ENCODE measurements at places on chromosomes 2 and 18.

DNA sequence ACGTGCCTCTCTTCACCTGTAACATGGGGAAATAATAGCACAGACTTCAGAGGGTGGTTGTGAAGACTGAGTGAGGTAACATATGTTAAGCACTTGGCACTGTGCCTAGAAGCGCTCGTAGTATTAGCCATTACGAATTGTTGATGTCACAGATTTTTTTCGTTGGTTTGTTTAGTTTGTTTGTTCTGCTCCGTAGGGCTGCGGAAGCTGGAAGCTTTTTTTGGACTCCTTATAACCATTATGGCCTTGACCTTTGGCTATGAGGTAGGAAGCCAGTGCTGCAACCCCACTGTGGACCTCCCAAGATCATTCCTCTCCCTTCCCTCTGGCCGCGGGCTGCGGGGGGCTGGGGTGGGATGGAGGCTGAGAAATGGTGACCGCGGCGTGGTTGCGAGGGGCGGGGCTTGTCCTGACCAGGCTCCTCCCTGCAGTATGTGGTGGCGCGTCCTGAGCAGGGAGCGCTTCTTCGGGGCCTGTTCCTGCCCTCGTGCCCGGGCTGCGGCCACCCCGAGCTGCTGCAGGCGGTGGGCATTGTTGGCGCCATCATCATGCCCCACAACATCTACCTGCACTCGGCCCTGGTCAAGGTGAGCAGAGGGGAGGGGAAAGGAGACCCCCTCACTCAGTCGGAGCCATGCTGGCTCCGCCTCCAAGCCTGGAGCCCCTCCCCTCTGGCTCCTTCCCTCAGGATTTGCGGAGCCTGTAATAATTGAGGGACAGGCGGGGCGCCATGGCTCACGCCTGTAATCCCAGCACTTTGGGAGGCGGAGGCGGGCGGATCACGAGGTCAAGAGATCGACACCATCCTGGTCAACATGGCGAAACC, 5.5 kb downstream of the SLC11A1 start:
- DNase-seq: peak; percentile 67

DNA sequence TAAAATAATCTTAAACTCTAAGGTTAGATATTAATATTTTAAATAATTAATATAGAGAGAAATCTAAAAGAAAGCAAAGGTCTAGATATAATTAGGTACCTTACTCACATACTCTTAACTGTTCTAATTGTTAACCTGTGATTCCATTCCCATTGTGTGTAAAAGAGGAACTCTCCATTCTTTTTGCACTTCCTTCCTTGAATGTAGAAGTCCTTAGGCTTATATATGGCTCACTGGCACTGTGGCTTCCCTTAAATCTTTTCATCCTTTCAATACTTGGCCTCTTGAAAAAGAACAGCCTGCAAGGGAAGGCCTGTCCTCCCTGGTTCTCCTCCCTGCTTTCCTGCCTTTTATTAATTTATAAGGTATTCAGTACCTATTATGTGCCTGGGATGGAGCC, 182.8 kb upstream of the FOSL2 start:
- no peak for DNase-seq

DNA sequence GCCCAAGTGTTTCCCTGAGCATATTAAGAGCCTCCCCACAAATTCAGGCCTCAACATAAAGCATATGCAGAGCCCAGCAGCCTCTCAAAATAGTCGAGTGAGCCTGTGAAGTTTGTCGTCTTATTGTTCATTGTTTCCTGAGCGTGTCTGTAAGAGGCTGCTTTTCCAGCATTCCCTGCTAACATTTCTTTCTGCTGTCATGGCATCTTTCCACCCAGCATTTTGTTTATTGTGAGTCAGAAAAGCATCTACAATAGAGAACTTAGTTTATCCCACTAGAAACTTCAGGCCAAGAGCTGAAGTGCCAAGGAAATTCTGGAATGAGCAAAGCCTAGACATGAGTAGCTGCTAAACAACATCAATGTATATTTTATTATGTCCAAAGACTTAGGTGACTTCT, 46.3 kb upstream of the STAM2 start:
- peak; percentile 88 for DNase-seq

- DNase-seq: no peak
These were observed 110.4 kb upstream of the MYCN start for GRCh38 chr2:15829985-15830384.

- no peak for DNase-seq
These were observed 99.1 kb downstream of the PTGR3 start for GRCh38 chr18:75109819-75110218.

- no peak for DNase-seq
These were observed 93.6 kb downstream of the MREG start for GRCh38 chr2:215919624-215920243.

- no peak for DNase-seq
These were observed 140.5 kb upstream of the TNP1 start for GRCh38 chr2:217000406-217000805.

DNA sequence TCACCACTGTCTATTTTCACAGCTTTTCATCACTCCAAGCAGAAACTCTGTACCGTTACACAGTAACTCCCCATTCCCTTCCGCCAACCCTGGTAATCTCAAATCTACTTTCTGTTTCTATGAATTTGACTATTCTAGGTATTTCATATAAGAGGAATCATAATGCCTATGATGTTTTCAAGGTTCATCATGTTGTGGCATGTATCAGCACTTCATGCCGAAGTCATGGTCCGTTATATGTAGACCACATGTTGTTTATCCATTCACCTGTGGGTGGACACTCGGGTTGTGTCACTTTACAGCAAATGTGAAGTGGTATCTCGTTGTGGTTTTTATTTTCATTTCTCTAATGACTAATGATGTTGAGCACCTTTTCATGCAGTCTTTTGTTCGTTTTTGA, 21.6 kb downstream of the CPSF3 start:
- no peak for DNase-seq

GRCh38 chr2:78068808-78069207, 546.6 kb upstream of the LRRTM4 start:
- no peak for DNase-seq

GRCh38 chr2:195658541-195658890, 1.5 kb downstream of the SLC39A10 start:
- DNase-seq: peak; percentile 80

DNA sequence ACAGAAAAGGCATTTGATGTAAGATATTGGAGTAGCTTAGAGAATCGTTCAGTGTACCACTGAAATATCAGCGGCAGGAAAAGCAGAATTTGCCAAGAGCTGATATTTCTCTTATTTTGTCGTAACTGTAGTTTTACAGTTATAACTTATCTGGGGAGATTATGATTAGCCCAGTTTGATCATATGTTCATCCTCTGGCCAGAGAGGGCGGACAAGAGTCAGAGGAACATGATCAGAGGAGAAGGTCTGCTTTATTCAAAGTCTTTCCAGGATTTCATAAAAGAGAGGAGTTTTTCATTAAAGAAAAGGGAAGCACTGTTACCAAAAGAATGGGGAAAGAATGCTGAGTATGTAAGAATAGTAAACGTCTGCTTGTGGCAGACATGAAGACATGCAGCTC, 1655.6 kb downstream of the DPP10 start:
- DNase-seq: no peak

DNA sequence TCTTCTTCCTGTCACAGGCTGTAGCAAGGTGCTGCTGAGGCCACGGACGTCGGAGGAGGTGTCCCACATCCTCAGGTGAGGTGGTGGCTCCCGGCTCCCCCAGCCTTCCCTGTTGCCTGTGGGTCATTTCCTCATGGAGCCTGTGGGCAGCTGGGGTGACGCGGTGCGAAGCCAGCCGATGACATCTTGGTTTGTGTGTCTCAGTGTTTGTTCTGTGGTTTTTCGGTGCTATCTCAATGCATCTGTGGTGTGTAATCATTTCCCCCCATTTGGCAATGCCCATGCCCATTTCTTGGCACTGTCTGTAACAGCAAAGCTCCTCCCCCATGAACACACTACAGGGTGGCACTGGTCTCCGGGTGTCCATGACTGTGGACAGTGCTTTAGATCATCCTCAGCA, 6.6 kb downstream of the D2HGDH start:
- DNase-seq: peak; percentile 41

DNA sequence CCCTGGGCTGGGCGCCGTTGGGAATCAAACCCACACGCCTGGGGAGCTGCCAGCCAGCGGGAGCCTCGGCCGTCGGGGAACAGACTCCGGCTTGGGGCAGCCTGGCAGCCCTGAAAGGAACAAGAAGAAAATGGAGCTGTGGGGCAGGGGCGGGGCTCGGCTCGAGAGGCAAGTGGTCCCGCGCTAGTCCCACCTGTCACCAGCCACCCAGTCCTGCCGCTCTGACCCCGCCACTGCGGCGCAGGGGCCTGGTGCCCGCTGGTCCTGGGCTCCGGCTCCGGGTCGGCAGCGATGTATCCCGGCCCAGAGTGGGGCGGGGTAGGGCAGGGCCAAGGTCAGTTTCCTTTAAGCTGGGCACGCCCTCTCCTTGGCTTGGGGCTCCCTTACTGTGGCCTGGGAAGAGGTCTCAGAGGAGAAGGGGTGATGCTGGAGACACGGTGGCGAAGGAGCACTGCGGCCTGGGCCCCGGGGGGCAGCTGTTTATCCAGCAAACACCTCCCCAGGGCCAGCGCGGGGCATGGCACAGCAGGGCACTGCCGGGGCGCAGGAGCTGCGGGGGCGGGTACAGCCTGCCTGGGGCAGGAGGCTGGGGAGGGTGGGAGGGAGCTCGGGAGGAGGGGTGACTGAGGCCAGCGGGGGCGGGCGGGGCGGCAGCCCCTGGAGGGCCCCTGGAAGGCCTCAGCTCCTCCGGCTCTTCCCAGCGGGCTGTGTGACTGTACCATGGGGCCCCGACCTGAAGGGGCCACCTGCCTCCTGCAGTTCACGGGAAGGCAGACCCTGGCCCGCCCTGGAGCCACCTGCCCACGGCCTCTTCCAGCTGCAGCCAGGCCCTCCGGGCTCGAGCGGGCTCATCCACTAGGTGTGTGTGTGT, 15.6 kb downstream of the ODC1 start:
- DNase-seq: no peak

DNA sequence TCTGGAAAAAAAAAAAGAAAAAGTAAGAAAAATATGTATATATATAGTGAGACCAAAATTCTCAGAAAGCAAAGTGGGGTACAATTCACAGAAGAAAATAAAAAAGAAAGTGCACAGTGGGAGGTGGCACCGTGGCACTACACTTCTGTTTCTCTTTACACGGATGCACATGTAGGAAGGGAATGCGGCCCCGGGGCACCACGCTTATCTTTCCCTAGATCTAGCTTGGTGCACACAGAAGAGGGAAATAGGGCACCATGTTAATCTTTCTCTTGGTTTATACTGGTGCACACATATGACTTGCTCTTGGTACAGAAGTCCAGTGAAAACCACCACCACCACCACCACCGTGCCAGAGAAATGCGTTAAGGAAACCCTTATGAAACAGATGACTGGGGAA, 32.0 kb downstream of the EIPR1 start:
- DNase-seq: no peak

DNA sequence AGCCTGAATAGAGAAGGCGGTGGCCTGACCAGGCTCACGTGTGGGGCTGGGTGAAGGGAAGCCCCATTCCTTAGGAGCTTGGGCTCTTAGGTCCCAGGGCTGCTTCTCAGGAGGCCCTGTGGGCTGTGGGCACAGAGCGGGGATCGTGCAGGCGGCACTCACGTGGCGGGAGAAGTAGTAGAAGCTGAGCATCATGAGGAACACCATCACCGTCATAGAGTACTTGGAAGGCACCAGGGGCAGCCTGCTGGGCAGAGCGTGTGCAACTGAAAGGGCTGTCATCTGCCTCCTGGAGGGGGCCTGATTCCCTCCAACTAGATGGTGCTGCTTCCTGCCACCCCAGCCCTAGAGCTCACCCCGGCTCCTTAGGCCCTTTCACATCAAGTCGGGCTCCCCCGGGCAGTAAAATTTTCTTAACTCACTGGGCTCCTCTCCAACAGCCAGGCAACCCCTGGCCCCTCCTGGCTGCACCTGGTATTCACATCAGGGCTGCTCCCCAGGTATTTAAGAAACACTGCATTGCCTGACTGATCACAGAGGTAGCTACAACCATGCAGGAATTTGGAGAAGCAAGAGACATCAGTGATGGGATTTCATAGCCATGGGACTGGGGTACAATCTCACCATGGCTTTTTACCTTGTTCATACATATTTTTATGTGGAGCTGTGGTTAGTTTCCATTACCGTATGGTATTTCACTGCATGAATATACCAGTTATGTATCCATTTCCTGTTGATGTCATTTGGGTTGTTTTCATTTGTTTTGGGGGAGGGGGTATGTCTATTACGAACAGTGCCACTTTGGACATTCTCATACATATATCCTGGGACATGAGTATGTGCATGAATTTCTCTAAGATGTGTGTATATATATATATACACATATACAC, 32.9 kb downstream of the CENPO start:
- DNase-seq: no peak

Measured in astrocyte of the hippocampus (primary cell).